ENCODE measurements at places on chromosomes 11 and 22.

DNA sequence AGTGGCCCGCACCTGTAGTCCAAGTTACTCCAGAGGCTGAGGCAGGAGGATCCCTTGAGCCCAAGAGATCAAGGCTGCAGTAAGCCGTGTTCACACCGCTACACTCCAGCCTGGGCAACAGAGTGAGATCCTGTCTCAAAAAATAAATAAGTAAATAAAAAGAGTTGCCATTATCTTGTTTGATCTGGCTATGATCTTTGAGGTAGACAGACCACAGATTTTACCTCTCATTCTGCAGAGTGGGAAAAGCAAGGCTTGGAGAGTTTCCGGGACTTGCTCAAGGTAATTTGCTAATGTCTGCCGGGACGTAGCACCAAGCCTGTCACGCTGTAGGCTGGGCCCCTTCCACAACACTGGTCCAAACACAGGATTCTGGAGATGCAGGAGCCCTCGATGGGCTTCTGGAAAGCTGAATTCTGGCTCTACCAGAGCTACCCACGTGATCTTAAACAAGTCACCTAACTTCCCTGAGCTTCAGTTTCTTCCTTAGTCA lies 6.8 kb downstream of the GRAP2 start:
- DNase-seq: no peak

DNA sequence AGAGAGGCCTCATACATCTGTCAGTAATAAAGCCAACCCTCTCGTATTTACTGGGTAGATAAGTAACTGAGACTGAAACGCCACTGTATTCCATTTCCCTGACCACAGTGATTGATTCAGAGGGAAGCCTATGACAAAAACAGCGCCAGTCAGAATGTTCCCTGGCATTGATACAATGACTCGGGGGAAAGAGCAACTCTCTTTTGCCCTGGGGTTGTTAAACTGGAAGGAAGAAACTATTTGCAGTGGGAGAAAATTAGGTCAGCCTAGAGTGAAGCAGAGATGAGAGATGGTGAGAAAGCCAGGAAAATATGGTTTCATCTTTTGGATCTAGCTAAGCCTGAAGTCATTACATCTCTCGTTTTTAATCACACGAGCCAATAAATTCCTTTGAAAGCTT lies 48.6 kb upstream of the RBFOX2 start:
- no peak for DNase-seq

GRCh38 chr11:114358716-114359115 lies 41.6 kb downstream of the C11orf71 start:
- DNase-seq: no peak

GRCh38 chr11:123451183-123451781 lies 21.2 kb downstream of the GRAMD1B start:
- DNase-seq: no peak

DNA sequence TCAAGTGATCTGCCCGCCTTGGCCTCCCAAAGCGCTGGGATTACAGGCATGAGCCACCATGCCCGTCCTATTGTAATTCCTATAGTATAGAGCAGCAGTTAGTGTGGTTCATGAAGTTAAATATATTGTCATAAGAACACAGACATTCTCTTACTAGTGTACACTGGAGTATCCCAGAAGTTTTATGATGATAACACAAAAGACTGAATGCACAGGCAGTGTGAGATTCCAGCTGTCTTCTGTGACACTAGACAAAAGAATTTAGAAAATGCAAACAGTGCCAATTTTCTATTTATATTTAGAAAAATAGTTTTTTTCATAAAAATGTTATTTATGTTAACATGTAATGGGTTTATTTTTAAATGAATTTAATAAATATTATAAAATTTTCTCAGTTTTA lies 39.4 kb upstream of the RBX1 start:
- no peak for DNase-seq

- DNase-seq: no peak
These were observed 687.2 kb downstream of the TBC1D22A start for GRCh38 chr22:47449508-47450270.

DNA sequence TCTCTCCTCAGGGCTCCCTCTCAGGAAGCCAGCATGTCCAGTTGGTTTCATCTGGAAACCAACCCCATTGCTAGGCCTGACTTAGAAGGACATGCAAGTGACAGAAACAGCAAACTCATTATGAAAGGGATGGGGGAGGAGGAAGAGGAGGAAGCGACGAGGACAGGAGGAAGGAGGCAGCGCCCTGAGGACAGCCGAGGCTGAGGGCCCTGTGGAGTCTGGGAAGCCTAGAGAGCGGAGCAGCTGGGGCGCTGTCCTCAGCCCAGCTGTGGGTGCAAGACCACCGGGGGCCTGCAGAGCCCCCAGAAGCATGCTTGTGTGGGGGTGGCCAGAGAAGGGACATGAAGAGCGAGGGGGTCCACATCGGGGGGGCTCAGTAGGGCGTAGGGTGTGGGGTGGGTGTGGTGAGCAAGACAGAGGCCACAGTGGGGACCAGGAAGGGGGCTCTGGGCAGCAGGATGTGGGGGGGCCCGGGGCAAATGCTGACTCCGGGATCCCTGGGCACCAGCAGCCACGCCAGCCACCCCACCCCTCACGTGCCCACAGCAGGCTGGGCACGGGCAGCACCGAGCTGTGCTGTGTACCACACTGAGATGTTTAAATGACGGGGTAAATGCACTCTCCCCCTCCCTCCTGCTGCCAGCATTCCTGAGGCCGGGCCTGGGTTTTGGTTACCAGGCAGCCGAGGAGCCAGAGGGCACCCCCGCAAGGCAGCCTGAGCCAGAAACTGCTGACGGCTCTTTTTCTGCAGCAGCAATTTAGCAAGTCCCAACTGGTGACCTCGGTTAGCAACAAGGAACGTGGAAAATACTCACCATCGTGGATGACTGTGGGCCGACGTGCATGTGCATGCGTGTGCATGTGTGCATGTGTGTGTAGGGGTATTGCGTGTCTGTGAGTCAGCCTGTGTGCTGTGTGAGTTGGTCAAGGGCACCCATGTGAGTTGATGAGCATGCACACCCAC lies 82.7 kb upstream of the LINC01488 start:
- no peak for DNase-seq

DNA sequence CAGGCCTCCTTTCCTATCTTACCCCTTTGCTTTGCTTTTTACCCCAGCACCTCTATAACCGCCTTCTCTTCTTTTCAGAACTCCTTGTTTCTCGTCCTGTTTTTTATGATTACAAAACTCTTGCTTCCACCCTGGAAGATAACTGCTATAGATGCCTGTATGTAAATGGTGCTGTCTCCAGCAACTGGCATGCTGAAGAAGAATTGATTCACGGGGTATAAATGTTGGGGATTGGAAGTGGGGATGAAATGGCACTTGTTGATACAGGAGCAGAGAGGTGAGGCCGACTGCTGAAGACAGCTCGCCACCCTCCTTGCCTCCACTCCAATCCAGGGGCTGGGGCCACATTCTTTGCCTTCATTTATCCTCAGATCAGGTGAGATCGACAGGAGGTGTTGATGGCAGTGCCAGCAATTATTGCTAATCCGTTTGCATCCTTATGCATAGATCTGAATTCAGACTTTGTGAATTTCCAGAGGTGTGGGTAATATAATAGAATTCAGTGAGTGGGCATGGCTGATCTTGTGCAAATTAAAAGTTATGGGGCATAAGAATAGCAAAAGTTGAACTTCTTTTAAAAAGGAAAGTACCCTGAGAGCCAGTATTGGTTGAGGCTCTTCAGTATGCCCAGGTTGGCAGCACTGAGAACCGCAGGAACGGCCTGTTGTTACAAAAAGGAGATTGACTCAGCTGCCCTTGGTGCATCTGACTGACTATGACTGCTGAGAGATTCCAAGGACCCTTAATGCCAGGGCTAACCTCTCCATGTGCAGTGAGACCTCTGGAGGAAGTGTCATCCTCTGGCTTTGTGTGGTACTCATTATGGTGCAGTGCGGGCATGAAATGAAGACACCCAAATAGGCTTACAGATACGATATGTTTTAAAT lies 5.3 kb downstream of the NEAT1 start:
- DNase-seq: no peak

- no peak for DNase-seq
These were observed 608 bp downstream of the NIPSNAP1 start for GRCh38 chr22:29580200-29580810.

DNA sequence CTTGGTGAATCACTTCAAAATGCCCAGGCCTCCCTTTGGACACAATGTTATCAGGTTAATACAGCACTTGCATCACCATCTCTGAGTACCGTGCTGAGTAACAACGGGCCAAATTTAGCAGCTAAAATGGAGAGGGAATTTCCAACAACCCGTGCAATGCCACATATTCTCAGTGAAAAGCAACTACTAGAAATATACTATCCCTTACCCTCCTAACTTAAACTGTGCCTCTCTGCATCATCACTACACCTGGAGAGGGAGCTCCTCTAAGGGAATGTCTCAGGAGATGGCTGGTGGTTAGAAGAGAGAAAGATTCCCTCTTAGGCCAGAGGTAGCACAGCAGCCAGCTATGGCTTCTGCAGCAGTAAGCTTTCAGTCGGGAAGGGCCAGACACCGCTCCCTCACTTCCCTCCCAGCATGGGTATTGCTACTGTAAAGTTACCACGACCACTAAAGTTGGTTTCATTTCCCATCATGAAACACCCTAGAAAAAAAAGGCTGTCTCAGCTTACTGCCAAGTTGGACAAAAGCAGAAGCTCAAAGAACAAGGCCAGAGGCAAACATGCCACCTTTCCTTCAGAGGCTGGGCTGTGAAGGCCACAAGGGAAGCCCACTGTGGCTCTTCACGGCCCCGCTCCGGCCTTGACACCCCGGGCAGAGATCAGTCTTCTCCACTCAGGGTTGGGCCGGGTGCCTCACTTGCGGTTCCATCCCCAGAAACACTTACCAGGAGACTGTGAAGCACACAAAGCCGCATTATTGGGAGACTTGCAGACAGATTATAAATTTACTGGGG lies 3.9 kb downstream of the MAML2 start:
- DNase-seq: no peak

GRCh38 chr11:78395597-78395996 lies 22.0 kb downstream of the GAB2 start:
- DNase-seq: no peak

GRCh38 chr11:18836417-18836816 lies 44.8 kb upstream of the PTPN5 start:
- DNase-seq: no peak

- DNase-seq: no peak
These were observed 304.1 kb upstream of the TENM4 start for GRCh38 chr11:79744941-79745340.

DNA sequence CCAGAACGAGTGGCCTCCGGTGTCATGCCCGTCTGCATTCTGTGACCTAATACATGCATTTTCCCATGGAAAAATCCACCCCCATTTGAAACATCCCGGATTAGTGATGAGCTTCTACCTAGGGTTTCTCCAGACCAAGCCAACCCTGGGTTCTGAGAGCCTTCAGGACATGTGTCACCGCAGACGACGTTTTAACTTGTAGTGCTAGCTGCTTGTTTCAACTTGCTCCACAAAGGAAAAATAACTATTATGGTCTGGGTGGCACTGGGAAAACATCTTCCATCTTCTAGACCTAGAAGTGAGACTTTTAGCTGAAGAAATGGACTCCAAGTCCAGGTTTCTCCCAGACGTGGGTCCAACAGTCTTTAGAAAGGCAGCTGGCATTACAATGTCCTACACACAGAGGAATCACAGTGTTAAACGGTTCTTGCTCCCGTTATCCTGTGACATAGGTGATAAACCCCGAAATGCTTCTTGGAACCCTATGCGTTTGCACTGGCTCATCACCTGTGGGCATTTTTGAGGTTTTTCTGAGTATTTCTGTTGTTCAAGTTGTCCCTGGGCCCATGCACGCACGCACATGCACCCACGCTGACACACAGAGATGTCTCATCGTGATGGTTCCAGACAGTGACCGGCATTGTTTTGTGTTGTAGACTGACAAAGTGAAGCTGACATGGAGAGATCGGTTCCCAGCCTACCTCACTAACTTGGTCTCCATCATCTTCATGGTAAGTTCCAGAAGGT lies 46.6 kb upstream of the FADD start:
- DNase-seq: no peak

DNA sequence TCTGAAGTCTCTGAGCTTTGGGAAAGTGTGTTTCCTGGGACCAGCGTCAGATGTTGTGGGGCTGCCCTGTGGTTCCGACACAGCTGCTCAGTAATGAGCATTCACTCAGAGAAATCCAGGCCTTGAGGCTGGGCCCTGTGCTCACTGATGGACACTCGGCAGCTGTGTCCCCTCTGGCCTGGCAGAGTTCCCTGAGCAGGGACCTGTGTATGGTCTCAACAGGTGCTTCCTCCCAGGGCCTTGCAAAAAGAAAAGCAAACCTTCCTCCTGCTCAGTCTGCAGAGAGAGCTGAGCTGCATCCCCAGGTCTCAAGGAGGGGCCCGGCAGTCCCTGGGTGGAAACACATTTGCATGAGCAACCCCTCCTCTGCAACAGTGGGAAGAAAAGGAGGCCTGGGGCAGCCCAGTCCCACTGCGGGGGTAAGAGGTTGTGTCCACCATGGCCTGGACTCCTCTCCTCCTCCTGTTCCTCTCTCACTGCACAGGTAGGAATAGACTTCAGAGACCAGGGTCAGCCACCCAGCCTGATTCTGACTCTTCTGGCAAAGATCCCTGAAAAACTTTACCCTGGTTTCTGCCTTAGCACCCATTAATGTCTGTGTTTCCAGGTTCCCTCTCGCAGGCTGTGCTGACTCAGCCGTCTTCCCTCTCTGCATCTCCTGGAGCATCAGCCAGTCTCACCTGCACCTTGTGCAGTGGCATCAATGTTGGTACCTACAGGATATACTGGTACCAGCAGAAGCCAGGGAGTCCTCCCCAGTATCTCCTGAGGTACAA lies 131.2 kb downstream of the VPREB1 start:
- DNase-seq: no peak

DNA sequence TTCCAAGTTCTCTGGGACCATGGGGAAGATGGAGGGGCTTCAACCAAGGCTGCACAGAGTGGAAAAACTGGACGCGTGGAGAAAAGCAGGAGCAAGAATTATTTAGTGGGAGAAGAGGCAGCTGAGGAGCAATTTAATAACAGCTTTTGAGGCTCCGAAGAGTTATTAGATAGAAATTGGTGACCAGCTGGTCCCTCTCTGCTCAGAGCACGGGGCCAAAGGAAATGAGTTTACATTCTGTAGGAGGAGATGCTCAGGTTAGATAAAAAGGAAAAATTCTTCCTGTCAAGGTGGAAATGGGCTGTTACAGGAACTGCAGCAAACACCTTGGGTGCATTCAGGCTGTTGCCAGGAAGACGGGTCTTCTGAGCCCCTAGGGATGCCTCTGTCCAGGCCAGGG lies 47.0 kb upstream of the GALNT18 start:
- DNase-seq: no peak

DNA sequence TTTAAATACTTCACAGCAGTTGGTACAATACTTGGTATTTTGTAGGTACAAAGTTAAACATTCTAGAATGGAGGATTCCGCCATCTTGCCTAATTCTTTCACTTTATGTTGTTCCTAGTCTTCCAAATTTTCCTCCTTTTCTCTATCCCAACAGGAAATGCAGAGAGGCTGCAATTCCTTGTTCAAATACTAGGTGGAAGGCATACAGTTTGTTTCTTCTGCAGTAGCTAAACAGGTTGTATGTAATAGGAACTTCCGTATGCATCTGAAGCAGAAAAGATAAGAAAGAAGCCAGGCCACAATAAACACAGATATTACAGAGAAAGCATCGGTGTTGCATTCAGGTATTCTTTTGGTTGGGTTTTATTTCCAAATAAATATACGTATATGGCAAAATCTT lies 186.4 kb upstream of the MTMR2 start:
- no peak for DNase-seq

Measured in effector CD8-positive, alpha-beta T cell (primary cell).